ENCODE measurements at places on chromosomes 16 and 17.

GRCh38 chr16:86982912-86983311 is 334.3 kb downstream of the C16orf95 start:
- no peak for DNase-seq

GRCh38 chr17:75876938-75877751 is 1.2 kb downstream of the TRIM47 start:
- peak; percentile 29 for DNase-seq

DNA sequence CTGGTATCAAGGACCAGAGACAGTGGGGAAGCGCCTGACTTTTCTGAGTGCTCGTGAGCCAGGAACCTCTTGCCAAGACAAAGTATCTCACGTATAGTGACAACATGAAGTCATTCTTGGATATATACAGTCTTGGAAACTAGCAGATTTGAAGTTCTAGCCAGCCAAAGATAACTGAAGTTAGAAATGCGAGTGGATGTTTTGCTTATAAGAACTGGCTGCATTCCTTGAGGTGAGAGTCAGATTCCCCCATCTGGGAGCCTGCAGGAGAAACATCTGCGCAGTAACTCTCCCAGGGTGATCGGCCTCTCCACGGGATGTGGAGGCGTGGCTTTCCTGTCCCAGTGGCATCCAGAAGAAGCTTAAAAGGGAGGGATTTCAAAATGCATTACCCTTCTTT is 89.8 kb downstream of the SHISA6 start:
- no peak for DNase-seq

DNA sequence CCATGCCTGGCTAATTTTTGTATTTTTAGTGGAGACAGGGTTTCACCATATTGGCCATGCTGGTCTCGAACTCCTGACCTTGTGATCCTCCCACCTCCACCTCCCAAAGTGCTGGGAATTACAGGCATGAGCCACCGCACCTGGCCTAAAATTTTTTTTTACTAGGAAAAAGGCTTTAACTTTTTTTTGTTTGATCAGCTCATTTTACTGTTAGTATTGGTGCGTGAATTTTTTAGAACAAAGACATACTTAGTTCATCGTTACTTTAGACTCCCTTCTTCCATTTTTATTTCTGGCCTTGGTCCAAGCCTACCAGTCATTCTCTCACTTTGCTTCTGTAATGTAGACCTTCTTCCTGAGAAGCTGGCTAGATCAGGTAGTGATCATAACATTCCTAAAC is 25.4 kb upstream of the RAB11FIP4 start:
- DNase-seq: no peak

GRCh38 chr16:2775131-2775716 is 1.9 kb downstream of the ELOB start:
- DNase-seq: no peak

DNA sequence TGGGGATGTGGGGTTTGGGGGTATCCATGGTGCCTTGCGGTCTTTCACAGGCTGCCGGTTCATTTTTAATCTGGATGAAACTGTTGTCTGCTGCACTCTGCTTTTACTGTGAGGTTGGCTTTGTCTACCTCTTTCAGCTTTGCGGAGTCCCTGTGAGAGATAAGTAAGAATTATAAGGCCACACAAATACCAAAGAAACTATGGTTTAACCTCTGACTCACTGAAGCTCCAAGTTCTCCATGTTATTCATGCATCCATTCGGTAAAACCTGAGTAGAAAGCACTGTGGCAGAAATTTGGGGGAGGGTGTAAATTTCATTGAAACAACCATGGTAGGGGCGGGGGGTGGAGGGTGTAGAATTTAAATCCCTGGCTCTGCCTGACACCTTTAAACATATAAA is 30.5 kb downstream of the KIAA0753 start:
- DNase-seq: no peak

DNA sequence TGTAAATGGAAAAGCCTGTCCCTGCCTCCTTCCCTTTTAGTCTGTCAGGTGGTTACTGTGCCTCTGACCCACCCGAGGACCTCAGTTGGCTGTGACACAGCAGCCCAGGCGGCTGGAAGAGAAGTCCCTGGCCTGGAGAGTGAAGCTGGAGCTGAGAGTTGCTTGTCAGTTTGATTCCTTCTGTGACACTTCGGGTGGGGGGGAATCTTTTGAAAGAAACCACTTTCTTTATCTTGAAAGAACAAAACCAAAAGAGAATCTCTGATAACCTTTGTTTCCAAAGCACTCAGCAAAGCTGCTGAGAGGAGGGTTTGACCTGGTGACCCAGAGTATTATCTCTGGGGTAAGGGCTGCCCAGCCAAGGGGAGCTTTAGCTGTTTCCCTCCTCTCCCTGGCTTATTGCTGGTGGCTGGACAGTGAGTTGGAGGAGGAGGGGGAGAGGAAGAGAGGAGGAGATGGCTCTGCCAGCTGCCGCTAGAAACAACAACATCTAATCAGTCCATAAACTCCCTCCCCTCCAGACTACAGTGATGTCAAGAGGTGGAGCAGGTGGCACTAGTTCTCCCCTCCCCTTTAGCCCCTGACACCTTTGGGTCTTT is 34.0 kb downstream of the YPEL2 start:
- no peak for DNase-seq
